ENCODE measurements at places on chromosomes 1 and 21. TPM values are rescaled to one million over a fixed set of nuclear protein-coding genes. Genes with fewer than 3 reads are reported as not detected.

The NBPF20 gene
- total RNA-seq = 2.8 TPM

GRCh38 chr1:15788624-15789301, 18.7 kb downstream of the UQCRHL start:
- DNase-seq = peak; percentile 57

DNA sequence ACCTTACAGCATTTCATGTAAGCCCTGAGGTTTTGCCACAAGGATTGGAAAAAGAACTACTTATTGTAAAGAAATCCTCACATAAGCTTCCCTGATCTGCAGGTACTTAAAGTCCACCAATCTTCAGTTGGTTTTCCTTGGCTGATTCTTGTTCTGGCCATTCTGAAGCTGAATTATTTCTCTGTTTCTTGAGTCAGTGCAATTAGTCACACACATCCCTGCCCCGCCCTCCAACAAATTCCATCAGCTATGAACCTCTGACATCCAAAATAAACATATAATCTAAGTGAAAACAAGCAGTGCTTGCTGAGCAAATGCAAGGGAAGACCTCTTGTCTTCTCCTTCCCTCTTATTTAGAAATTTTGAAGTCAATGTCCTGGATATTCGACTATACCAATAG, 8.2 kb upstream of the FNDC7 start:
- DNase-seq = peak; percentile 80

DNA sequence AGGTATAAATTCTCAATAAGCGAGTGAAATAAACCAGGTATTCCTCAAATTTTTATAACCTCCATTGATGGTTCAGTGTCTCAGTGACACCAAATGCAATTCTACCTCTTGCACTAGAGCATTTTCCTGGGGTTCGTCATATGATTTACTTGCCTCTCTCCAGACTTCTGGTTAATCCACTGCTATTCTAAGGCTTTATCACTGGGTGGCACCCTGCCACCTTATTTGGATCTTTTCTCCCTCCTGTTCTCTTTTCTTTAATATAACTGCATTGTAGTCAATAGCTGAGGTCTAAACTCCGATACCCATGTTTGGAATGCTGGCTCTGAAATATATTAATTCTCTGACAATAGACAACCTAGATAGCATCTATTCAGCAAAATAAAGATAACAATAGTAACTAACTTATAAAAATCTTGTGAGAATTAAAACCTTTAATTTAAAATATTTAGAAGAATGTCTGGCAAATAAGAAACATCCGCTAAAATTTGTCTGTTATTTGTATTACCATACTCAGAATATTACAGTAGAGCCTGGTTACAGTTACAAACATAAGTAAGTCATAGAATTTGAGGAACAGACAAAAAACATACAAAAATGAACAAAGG, 436.4 kb downstream of the PLA2G4A start:
- peak; percentile 65 for DNase-seq

DNA sequence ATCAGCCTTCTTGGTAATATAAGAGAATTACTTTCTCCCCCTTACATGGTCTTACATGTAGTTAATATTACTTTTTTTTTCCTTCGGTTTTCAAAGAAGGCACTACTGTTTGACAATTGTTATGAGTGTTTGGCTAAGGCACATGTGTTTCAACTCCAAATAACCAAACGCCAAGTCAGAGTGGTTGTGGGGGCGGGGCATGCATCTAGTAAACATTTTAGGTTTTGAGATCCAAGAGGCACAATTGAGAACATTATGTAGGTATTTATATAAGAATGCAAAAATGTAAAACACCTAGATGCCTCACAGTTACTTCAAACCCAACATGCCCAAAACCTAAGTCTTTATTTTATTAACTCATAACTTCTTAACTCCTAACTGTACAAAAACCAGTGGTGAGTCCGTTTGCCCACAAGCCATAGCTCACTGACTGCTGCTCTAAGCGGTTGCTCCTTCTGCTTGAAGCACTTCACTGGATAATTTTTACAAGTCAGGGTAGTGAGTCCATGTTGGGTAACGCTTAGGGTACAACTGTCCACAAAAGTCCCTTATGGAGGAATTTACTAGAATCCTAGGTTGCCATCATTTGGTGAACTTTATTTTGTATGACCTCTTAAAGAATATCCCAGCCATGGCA, 189.9 kb downstream of the HUNK start:
- DNase-seq = no peak

- DNase-seq = no peak
Observed at GRCh38 chr21:44763050-44763378, 38.6 kb downstream of the UBE2G2 start.

- DNase-seq = no peak
Observed at GRCh38 chr1:228477263-228477662, 9.9 kb upstream of the RNF187 start.

All from fibroblast of lung (primary cell).